ENCODE measurements at places on chromosomes 7 and 10.

DNA sequence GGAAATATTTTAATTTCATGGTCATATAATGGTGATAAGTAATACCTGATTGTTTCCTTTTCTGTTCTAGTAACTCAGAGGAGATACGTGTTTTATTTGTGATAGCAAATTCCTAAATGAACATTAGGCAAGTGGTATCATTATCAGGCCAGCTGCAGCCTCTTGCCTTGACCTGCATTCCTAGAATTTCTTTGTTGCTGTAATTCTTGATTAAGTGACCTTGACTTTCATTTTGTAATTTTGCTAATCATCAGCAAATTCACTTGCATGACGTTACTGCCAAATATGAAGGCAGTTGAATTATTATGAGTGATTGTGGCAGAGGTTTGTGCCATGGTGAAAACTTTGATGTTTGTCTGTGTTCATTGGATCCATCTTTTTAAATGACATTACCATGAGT, 5.6 kb upstream of the AS3MT start:
- no peak for DNase-seq

GRCh38 chr10:8665322-8665721, 610.8 kb downstream of the GATA3 start:
- DNase-seq: no peak

GRCh38 chr10:38228394-38228793, 134.3 kb downstream of the ZNF37A start:
- DNase-seq: no peak

- DNase-seq: no peak
Observed at GRCh38 chr10:19209319-19209718, 160.7 kb downstream of the MALRD1 start.

DNA sequence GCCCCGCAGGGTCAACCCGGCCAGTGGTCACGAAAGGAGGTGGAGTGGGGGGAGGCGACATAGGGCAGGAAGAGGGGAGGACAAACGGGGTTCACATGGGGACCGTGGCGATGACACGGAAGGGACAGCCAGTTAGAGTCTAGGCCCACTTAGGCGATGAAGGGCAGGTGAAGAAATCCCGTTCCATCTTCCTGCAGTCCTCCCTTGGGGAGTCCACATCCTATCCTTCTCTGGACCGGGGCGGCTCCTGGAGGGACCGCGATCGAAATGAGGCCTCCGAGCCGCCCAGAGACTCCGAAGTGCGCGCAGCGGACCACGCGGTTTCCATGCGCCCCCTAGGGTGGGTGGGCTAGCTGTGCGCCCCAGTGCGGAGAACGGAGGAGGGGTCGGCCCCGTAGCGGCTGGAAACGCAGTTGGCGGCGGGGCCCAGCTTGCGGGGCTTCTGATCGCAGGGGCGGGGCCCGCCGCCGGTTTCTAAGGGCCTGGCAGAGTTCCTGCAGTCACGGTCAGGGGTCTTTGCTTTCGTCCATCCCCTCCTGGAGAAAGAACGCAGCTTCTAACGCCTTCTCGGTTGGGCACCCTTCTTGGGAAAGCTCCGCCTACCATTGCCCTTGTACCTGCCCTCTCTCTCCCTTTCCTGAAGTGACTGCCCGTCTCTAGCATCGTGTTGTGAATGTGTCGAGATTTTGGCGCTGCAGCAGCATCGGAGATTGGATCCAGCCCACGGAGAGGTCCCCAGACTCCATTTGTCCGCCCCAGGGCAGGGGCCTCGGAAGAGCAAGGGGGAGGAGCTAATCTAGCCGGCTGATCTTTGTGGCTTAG, 17.9 kb upstream of the TMEM225B start:
- no peak for DNase-seq

DNA sequence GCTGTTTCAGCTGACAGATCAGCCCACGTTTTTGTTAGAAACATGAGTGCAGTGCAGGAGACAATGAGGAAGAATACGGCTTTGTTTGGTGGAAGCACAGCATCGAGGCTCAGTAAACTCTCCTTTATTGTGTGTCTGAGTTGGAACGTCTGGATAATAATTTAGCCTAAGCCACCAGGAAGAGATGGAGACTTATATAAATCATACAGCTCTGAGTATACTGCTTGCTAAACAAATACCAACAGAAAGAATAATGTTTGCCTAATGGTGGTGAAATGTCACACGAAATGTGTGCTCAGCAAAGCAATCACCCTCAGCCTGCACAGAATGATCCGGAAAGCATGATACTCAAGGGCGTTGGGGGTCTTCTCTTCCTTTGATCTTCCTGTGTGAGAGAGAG, 664.1 kb upstream of the ADARB2 start:
- no peak for DNase-seq

DNA sequence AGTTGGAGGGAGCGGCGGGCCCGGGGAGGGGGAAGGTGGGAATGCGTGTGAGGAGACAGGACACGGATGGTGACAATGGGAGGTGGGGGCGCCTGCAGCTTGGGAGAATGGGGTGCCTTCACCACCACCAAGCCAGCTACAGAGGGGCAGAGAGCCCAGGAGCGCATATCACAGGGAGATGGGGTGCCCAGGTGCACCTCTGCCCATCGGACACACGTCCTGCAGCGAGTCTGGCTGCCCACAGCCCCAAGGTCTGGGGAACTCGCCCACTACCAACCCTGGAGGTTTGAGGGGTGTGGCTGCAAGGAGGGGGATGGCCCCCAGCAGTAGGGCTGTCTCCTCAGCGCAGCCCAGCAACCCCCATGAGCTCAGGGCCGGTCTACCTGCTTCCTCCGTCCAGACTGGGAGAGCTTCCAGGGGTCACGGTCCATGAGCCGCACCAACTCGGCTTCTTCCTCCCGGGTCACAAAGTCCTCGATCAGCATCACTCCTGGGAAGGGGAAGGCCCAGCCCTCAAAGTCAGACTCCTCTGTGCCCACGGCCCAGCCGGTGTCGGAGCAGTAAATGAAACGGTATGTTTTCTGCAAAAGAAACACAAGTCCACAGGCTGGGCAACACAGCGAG, 5.3 kb downstream of the ALKBH4 start:
- no peak for DNase-seq

- DNase-seq: no peak
Observed at GRCh38 chr7:66928388-66928787, 7.4 kb downstream of the TMEM248 start.

GRCh38 chr7:149887311-149887710, 13.5 kb downstream of the ATP6V0E2 start:
- no peak for DNase-seq

GRCh38 chr7:66198469-66198868, 6.7 kb upstream of the TPST1 start:
- DNase-seq: no peak

DNA sequence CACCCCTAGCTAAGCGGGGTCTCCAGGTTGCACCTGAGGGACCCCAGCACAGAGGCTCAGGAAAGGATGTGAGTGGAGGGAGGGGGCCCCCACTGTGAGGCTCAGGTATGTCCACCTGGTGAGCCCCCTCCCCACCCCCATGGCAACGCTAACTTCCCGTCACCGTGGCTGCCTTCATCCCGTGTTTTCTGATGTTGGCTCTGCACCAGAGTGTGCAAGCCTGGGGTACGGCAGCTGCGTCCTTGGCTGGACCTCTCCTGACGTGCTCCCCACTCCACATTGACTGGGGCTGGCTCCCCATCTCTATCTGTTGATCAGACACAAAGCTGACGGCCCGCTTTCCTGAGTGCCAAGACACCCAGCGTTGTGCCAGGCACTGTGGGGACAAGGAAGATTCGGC, 136.7 kb downstream of the ACTR3B start:
- DNase-seq: no peak

DNA sequence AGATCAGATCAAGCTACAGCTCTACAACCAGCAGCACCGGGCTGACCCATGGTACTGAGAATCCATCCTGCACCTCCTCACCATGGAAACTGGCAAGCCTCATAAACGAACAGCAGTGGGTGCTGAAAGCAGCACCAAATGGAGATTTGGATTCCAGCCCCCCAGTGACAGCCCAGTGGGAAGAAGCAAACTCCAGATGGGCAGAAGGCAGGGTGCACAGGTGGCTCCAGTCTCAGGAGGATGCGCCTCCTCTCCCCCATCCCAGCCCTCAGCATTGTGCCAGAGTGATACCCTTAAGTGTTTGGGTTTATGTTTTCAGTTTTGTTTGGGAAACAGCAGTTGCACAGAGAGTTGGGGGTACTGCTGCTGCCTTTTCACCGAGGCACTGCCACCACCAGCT, 20.6 kb upstream of the SMO start:
- no peak for DNase-seq

DNA sequence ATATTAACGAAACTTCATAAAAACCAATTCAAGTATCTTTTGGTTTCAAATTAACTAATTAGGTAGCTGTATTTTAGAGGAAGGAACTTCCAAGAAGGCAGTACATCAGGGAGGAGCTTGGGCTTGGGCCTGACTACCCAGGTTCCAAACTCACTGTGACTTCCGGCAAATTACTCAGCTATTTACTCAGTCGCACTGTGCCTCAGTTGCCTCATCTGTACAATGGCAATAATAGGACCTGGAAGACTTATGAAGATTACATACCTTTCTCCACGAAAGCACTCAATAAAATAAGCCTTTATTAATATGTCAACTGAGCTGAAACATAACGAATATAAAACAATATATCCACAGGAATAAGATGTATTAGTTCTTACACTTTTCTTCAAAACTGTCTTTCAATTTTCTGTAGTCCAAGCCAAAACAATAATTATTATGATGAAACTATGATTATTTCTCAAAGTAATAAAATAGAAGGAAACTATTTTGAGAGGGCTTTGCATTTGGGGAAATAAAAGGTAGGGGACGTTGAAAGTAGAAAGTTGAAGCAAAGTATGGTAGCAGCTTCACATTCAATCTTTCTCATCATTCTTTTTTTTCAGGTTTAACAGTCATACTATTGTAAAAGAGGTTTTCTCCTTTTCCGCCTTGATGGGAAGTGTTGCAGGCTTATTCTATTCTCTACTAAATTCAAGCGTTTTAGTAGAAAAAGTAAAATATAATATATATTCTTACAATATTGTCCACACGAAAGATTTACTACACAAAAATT, 10.5 kb upstream of the EBLN1 start:
- no peak for DNase-seq

- no peak for DNase-seq
Observed at GRCh38 chr7:20030915-20031362, 186.2 kb downstream of the MACC1 start.

DNA sequence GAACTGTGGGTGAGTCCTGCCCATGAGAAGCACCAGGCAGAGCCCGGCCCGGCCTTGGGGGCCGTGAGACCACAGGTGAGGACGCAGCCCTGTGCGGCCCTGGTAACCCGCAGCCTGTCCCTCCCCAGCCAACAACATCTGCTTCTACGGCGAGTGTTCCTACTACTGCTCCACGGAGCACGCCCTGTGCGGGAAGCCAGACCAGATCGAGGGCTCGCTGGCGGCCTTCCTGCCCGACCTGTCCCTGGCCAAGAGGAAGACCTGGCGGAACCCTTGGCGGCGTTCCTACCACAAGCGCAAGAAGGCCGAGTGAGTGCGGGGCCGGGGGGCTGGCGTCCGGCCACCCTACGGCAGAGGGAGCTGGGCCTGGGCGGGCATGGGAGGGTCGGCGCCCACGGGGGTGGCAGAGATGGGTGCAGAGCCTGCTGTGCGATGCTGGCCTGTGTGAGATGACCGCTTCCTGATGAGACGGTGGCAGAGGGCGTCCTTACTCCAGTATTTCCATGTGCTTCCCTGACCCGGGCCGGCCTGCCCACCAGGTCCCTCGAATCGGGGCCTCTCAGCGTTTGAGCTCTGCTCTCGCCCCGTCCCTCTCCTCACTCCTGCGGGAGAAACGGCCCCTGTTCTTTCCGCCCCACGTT, 34.1 kb upstream of the FOXL3 start:
- no peak for DNase-seq

DNA sequence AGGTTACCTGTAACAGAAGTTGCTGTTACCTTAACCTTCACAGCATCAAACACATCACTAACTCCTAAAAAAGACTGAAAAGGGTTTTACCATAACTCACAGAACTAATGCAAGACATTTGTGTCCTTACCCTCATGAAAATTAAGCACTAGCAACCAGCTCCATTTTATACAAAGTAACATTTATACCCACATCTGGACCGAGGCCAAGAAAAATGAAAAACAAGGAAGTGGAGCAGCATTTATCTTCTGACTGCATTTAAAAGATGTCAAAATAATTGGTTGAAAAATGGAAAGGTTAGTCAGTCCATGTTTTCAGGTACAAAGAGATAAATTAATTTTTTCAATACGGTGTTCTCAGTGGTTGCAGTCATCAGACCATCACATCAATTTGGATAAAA, 3.1 kb upstream of the RBP4 start:
- DNase-seq: no peak

DNA sequence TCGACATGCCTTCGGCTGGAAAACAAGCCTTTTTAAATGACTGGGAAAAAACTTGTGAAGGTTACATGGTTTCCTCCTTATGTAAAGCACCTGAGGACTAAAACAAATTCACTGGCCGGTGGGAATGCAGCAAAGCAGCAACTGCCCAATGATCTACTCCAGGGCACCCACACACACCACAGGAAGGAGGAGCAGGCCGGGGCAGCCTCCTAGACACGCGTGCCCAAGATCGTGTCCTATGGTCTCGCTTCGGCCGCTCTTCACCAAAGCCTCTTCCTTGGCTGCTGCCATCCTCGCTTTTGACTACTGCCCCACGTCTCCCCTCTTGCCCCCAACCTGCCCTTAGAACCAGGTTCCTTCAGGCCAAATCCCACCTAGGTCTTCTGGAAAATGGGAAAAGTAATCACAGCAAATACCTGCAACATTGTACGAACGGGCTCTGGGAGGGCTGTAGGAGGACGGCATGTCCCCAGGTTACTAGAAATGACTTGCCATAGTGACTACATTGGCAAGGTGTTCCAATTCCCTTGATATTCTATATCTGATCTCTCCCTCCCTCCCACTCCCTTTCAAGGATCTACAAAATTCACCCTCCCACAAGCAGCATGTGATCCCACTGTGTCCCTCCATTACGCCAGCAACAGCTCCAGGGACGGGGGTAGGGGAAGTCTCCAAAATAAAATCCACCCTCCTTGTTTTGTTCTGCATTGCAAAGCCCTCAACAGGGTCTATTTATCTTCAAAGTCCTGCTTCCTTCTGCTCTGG, 84.9 kb downstream of the RNF216 start:
- DNase-seq: no peak

Measured in activated T-helper 1 cell treated with anti-CD3 and anti-CD28 coated beads, Interleukin-12 subunit alpha, Interleukin-12 subunit beta, Interleukin-2, Interleukin-4 antibody, amounts not matched to agents 30 ng/mL and 10 ng/mL and 1 ng/mL, durations not matched to agents 14 hours and 24 hours and 36 hours (primary cell).